HTR-8/SVneo (cell line): ENCODE measurements at places on chromosomes 4 and X.

- no peak for DNase-seq
Observed at GRCh38 chrX:154382483-154383069, 3.5 kb downstream of the EMD start.

DNA sequence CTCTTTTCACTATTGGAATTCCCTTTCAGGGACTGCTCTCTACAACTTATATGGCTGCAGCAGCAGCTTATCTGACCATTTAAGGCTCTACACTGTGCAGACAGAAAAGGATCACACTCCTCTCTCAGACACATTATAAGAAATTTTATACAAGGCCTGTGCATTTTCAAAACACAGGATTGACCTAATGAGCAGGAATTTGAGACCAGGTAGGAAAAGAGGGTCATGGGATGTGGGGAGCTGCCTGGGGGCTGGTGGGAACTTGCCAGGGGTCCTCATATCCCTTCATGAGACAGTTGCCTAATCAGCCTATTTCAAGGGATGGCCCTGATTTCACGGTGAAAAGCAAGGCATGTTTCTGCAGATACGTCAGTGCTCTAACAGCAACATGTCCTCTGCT is 77.1 kb downstream of the SORBS2 start:
- no peak for DNase-seq

- no peak for DNase-seq
Observed at GRCh38 chr4:4341861-4342650, 44.8 kb upstream of the NSG1 start.

GRCh38 chr4:124629681-124630080 is 82.9 kb downstream of the ANKRD50 start:
- DNase-seq: no peak
